ENCODE measurements at places on chromosomes 1 and 21.

- DNase-seq: no peak
Observed at GRCh38 chr1:16155537-16156410, at the start of gene EPHA2. TSS of gene EPHA2 (minus strand) at chr1:16156069. CDS start at chr1:16155932, 137 bp downstream.

GRCh38 chr1:159958719-159959380 lies 4.8 kb upstream of the SLAMF9 start:
- no peak for DNase-seq

DNA sequence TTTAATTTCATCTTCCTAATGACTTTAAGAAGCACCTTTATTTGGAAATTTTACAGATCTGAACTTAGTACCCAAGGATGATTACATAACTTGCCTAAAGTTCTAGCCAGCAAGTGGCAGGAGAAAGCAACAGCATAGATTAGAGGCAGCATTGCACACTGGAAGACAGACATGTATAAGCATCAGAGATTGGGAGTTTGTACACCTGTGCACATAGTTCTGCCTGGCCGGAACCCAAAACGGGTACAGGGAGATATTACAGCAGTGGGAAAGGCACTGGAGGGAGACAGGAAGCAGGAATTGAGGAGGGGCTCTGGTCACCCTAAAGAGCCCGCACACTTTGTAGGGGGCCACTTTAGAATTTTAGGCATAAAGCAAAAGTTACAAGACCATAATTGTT lies 19.3 kb downstream of the GBP6 start:
- no peak for DNase-seq

DNA sequence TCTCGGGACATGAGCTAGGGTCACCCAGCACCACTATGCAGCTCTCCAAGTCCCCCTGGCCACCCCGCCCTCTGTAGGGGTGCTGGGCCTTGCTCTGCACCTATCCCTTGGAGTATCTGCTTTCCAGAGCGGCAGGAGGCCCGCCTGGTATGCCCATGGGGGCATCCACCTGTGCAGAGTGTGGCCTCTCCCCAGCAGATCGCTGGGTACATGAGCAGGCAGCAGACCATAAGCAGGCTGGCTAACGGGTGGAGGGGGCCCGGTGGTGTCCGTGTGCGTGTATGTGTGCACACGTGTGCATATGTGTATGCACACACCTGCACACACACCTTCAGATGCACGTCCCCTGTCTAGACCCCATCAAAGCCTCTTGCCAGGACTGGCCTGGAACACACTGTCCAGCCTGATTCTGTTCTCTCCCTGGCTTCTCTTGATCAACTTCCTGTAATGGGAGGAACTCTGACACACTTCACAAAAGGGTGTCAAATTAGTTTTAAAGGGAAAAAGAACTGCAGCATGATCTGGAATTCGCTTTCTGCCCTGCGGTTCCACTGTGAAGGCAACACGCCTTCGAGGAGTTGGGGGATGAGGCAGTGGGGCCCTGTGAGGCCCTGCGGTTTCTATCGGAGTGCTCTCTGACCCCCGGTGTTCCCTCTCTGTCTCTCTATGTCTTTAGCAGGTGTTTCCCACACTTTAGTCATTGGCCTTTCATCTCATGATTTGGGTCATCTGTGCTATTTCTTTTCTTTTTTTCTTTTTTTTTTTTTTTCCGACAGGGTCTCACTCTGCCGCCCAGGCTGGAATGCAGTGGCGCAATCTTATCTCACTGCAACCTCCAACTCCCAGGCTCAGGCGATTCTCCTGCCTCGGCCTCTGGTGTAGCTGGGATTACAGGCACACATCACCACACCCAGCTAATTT lies 17.2 kb upstream of the NPHP4 start:
- DNase-seq: no peak

DNA sequence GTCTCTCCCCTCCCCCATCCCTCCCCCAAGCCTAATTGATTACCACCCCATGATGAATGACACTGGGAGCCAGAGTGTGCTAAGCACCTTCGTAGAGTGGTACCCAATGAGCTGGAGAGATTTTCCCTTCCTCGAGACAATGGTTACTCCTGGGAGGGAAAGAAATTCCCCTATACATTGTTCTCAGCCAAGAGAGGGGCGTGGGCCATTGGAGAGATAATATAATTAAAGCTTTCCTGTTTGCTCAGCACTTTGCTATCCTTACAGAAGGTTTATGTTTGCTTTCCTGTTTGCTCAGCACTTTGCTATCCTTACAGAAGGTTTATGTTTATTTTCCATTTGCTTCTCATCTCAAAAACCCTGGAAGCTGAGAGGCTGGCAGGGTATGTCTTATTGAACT lies 126.1 kb upstream of the KLHDC7A start:
- DNase-seq: no peak

- no peak for DNase-seq
Observed at GRCh38 chr1:50110656-50111055, 1.9 kb downstream of the ELAVL4 start.

DNA sequence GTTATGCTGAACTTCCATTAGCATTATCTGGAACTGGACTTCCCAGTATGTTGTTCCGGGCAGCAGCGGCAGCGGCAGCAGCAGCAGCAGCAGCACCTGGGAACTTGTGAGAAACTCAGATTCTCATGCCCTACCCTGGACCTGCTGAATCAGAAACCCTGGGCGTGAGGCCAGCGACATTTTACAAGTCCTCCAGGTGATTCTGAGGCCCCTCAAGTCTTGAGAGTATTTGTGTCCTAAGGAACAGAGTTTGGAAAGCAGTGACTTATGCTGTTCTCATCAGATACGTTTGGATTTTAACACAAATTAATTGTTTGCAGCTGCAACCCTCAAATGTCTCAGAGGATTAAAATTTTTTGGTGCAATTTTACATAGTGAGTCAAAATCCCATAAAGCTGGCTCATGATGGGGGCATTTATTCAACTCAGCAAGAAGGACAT lies 157.2 kb upstream of the KAZN start:
- DNase-seq: no peak

GRCh38 chr1:12326986-12327385 lies 97.2 kb downstream of the VPS13D start:
- DNase-seq: no peak

DNA sequence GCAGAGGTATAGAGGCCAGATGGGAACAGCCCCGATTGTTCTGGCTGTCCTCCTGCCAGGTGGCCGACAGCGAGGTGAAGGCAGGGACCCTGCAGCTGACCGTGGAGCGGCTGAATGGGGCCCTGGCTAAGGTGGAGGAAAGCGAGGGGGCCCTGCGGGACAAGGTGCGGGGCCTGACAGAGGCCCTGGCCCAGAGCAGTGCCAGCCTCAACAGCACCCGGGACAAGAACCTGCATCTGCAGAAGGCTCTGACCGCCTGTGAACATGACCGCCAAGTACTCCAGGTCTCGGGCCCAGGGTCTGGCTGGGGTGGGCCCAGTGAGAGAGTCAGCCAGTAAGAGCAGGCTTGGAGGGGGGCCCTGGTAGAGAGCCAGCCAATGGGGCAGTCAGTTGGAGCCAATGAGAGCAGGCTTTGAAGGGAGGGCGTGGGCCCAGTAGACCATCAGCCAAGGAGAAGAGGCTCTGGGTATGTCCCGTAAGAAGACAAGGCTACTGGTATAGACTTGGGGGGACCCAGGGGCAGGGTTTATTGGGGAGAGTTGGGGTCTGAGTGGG lies 11.3 kb downstream of the MFAP2 start:
- DNase-seq: no peak

DNA sequence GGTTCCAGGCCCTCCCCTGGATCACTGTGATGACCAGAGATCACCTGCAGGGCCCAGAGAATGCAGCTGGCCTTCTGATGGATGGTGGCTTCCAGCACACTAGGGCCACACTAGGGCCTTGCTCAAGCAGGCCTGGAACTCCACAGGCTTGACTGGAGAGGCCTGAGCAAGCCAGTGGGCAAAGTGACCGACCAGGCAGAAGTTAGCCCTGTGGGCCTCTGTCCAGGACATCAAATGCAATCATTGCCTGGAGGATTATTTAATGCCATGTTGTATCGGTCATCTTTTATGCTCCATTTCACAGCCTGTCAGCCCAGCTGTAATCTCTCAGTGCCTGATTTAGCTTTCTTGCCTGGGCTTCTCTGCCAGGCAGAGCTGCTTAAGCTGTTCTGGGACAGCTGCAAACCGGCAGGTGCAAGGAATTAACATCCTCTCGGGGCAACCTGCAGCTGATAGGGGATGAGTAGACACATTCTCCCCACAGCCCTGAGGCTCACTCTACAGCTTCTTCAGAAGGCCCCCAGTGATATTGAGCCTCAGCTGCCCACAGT lies 17.7 kb downstream of the NENF start:
- no peak for DNase-seq

DNA sequence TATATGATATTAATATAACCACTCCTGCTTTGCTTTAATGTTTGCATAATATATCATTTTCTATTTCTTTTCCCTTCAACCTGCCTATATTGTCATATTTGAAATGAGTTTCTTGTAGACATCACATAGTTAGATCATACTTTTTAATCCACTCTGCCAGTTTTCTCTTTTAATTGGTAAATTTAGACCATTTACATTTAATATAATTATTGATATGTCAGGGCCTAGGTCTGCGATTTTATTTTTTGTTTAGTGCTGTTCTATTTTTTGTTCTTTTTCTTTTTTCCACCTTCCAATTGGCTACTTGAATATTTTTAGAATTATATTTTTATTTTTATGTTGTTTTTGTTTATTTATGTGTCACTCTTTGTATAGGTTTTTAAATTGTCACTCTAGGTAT lies 213.3 kb downstream of the C1orf94 start:
- DNase-seq: no peak

DNA sequence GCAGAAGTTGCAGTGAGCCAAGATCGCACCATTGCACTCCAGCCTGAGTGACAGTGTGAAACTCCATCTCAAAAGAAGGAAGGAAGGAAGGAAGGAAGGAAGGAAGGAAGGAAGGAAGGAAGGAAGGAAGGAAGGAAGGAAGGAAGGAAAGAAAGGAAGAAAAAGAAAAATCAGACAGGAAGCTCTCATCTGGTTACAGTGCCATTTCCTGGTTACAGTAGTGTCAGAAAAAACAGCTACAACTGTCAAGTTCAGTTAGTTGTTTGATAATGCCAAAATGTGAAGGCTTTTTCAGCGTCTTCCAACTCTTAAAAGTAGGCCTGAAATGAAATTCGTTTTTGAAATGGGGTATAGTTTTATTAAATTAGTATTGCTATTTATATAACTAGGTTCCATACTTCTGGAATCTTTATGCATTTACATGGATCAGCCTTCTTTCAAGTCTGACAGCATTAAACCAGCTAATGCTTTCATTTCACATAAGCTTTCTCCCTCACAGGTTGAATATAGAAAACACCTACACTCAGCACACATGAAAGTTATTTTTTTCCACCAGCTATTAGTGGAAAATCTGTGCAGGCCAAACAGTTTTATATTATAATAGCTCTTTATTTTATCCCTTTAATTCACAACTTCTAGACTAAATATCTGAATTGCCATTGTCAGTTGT lies 21.2 kb downstream of the PTPN22 start:
- no peak for DNase-seq

GRCh38 chr1:222787729-222788128 lies 27.1 kb upstream of the DISP1 start:
- DNase-seq: no peak

DNA sequence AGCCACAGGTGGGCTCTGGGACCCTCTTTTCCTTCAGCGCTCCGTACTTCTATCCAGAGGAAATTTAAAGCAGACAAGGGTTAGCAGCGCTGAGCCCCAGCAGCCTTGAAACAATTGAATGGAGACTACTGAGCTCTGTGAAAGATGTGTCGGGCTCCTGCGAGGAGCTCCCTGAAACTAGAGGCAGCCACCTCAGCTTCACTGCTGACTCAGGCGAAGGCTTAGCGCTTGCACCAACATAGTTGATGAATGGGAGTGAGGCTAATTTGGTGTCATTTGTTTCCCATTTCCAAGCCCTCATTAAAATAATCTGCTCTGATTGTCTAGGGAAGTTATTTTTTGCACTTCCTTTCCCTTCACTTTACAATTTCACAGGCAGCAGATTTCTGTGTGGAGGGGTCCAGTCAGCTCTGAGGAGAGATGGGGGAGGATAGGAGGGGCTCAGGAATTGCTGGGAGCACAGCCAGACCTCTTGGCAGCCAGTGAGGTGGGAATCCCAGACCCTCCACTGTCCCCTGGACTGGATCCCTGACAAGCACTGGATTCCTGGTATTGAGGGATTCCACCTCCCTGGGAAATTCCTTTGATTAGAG lies 398.9 kb upstream of the PLXNA2 start:
- no peak for DNase-seq

- DNase-seq: no peak
Observed at GRCh38 chr1:12518931-12519692, 98.9 kb downstream of the DHRS3 start.

GRCh38 chr1:209485167-209485566 lies 98.3 kb upstream of the CAMK1G start:
- no peak for DNase-seq

DNA sequence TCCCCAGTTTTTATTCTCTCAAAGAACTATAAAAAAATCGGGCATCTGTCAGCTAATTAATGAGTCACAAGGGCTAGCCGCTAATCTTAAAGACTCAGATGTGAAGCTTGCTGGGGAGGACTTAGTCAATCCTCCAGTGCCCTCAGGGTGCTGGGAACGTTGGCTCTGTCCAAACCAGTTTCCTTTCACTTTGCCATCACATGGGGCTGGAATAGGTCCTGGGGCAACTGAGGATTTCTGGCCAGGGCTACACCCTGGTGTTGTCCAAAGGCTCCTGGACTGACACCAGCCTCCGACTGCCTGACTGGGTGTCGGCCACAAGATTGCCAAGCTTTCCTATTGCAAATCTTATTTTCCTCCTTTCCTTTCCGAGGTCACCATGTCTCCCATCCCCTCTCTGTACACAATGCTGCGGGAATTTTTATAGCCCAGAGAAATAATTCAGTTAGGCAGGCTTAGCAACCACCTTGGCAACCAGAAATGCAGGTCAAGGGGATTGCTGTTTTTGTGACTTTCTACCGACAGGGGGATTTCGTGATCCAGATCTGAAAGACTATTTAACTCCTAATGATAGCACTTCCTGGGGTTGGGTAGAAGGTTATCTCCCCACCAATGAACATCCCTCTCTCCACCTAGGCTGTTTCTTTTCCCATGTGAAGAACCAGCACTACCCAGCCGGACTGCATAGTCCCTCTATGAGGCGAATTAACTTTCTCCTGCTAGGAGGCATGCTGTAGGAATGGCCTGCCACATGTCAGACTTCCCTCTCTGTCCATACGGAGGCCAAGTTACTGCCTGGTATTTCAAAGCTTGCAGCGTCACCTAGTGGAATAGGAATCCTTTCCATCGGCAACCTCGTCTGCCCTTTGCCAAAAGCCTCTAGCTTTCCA lies 29.9 kb upstream of the CTBS start:
- DNase-seq: no peak

DNA sequence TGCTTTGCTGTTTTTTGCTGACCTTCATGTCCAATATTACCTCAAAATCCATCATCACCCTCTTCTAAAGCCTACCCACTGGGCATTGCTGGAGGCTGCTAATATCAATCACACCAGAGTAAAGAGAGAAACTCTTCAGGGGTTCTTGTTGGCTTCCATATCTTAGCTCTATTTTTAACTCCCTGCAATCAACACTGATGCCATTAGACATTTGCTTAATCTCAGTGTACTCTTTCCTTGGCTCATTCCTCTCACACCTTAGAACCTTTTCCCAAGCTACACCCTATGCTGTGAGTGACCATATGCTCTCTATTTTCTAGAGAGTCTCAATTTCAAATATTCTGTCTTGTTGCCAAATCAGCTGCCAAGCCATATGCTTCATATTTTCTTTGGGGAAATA lies 40.6 kb upstream of the RABGAP1L start:
- DNase-seq: no peak

- no peak for DNase-seq
Observed at GRCh38 chr1:113856401-113856790, 15.1 kb downstream of the PTPN22 start.

GRCh38 chr1:71294178-71294577 lies 213.3 kb upstream of the ZRANB2 start:
- no peak for DNase-seq

Data from T-cell (primary cell).